ENCODE measurements at places on chromosomes 11 and 22. TPM values are rescaled to one million over a fixed set of nuclear protein-coding genes. Genes with fewer than 3 reads are reported as not detected.

DNA sequence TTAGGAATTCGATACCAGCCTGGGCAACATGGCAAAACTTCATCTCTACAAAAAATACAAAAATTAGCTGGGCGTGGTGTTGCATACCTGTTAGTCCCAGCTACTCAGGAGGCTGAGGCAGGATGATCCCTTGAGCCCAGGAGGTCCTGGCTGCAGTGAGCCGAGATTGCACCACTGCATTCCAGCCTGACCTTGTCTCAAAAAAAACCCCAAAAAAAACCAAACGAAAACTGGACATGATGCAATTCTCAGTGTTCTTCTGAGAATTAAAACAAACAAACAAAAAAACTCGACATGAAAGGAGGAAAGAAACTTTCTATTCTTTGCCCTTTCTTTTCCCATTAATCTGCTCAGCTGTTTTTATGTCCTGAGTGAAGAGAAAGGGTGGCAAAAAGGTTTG lies 7.4 kb downstream of the MED17 start:
- peaks cover 88% of the 10 kb centered on the region for H3K36me3 ChIP-seq
- H3K27ac ChIP-seq = no peak overlapping the region
- H3K4me1 ChIP-seq = no peaks in the 10 kb centered on the region
- no peak for DNase-seq
- H3K4me3 ChIP-seq = no peak overlapping the region
- H3K27me3 ChIP-seq = no peaks in the 10 kb centered on the region

DNA sequence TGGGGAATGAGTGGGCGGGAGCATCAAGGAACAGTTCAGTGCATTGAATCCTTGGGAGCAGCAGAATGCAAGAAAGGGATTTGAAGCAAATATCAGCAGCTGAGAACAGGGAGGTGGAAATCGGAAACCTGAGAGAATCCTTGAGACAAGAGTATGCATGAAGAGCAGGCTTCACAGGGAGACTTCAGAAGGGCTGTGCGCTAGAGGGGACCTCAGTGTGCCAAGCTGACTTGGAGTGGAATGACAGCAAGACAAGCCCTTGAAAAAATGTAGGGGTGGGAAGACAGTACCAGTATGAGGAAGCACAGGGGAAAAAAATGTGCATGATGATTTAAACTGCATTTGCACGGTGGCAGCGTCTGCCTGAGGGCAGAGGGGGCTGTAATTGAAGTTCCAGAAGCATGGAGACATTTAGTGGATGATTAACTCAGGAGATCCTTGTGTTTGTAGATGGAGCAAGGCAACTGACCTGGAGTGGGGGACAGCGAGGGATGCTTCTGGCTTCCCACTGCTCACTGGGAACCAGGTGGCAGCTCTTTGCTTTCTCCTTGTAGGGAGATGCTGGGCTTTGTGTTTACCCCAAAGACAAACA lies 204.9 kb upstream of the PLET1 start:
- no peaks in the 10 kb centered on the region for H3K27me3 ChIP-seq
- H3K27ac ChIP-seq = no peak overlapping the region
- H3K4me1 ChIP-seq = no peaks in the 10 kb centered on the region
- no peak for DNase-seq
- no peaks in the 10 kb centered on the region for H3K36me3 ChIP-seq

The IMMP1L gene
- 23.8 TPM for total RNA-seq

DNA sequence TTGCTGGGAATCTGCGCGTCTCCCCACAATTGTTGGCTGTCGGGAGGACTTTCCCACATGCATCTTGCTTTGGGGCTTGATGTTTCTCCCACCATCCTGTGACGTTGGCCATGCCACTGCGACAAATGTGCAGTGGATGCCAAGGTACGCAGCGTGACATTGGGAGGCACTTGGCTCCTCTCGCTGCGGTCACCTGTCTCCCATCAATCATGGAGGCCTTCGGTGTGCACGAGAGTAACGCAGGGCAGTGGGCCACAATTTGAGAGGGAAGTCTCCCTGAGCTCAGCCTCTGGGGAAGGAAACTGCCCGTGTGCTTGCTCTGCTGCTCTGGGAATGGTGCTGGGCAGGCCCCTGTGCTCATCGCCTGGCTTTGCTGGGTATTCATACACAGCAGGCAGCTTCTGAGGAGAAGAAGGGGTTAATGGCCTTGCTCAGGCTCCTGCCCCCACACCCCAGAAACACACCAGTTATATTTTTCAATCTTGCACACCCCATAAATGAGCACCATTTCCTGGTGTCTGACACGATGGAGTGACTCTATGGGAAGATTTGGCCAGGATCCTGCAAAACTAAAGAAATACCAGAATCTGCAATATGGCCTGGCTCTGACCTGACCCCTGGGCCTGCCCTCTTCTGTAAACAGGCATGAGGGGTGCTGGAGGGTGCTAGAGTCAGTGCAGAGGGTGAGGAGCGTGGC lies 153.5 kb downstream of the ADAMTS15 start:
- DNase-seq = peak; percentile 11
- no peaks in the 10 kb centered on the region for H3K36me3 ChIP-seq
- H3K4me3 ChIP-seq = no peak overlapping the region
- no peak overlapping the region for H3K27ac ChIP-seq

DNA sequence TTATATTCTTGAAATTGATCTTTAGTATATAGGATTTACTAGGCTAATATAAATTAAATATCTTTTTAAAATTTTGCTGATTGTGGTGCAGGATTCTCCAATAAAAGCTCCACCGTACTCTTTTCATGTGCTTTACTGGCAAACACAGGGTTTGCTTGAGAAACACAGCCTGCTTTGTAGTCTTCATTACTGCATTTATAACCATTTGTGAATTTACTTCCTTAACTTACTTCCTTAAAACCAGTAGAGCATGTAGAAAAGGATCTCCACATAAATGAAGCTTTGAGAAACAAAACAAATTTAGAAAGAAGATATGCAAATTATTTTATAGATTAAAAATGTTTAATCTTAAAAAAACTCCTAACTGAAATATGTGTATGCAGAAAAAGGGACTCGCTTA lies 28.8 kb downstream of the SWAP70 start:
- no peaks in the 10 kb centered on the region for H3K27me3 ChIP-seq
- H3K27ac ChIP-seq = no peak overlapping the region
- no peak overlapping the region for H3K4me3 ChIP-seq
- H3K36me3 ChIP-seq = peaks cover 30% of the 10 kb centered on the region
- H3K4me1 ChIP-seq = peaks cover 7% of the 10 kb centered on the region
- no peak for DNase-seq

GRCh38 chr22:39230261-39231196 lies 14.3 kb downstream of the PDGFB start:
- H3K27me3 ChIP-seq = no peaks in the 10 kb centered on the region
- peaks cover 8% of the 10 kb centered on the region for H3K4me1 ChIP-seq
- H3K4me3 ChIP-seq = peak overlapping the region; percentile 49
- no peak overlapping the region for H3K27ac ChIP-seq

The CLCF1 gene
- 2.1 TPM for total RNA-seq

DNA sequence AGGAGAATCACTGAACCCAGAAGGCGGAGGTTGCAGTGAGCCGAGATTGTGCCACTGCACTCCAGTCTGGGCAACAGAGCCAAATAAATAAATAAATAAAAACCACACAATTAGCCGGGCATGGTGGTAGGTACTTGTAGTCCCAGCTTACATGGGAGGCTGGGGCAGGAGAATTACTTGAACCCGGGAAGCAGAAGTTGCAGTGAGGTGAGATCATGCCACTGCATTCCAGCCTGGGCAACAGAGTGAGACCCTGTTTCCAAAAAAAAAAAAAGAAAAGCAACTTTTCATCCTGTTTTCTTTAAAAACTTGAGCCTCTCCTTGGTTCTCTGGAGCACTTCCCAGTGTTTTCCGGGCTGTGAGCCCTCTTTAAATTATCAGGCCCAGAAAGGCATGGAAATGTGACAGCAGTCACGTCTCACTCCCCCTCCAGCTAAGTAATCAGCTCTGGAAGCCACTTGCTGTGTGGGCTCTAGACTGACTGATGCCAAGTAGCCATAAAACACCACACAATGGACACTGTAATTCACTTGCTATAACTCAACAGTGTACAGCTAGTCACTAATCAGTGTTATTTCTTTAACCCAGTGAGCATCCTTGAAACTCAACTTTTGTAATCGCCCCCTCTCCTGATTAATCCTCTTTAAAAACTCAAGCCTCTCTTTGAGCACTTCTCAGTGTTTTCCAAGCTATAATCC lies 13.0 kb upstream of the MCHR1 start:
- no peak overlapping the region for H3K4me3 ChIP-seq
- H3K27me3 ChIP-seq = no peaks in the 10 kb centered on the region
- no peaks in the 10 kb centered on the region for H3K4me1 ChIP-seq
- H3K36me3 ChIP-seq = no peaks in the 10 kb centered on the region
- DNase-seq = no peak
- no peak overlapping the region for H3K27ac ChIP-seq

The UPK3A gene
- total RNA-seq = not detected

GRCh38 chr11:44507896-44508445 lies 57.5 kb upstream of the CD82 start:
- H3K27me3 ChIP-seq = no peaks in the 10 kb centered on the region
- H3K36me3 ChIP-seq = no peaks in the 10 kb centered on the region
- H3K27ac ChIP-seq = no peak overlapping the region
- no peak overlapping the region for H3K4me3 ChIP-seq

GRCh38 chr11:2766166-2766565 lies 66.4 kb upstream of the KCNQ1OT1 start:
- no peaks in the 10 kb centered on the region for H3K4me1 ChIP-seq
- H3K27ac ChIP-seq = no peak overlapping the region
- peaks cover 9% of the 10 kb centered on the region for H3K27me3 ChIP-seq

DNA sequence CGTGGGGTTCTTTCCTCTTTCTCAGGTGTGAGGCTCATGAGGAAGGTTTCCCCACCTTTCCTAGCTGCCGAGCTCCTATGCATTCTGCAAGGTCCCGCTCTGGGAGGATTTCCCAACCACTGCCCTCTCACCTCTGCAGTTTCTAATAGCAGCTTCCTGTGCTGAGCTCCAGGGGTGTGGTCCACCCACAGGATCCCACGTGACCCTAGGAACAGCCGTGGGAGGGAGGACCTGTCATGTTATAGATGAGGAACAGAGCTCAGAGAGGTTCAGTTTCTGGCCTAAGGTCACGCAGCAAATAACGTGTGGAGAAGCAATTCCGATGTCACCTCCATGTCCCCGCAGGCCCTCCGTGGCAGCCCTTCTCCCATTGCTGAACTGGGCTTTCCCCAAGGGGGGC lies 38.5 kb downstream of the FLRT1 start:
- H3K4me3 ChIP-seq = no peak overlapping the region
- H3K27ac ChIP-seq = no peak overlapping the region
- H3K36me3 ChIP-seq = no peaks in the 10 kb centered on the region
- H3K27me3 ChIP-seq = peaks cover 8% of the 10 kb centered on the region
- no peak for DNase-seq
- H3K4me1 ChIP-seq = no peaks in the 10 kb centered on the region

GRCh38 chr22:42069801-42070516 lies 653 bp downstream of the NAGA start:
- peak; percentile 45 for DNase-seq
- no peak overlapping the region for H3K27ac ChIP-seq
- H3K27me3 ChIP-seq = no peaks in the 10 kb centered on the region
- H3K4me3 ChIP-seq = peak overlapping the region; percentile 88
- H3K36me3 ChIP-seq = peaks cover 27% of the 10 kb centered on the region
- H3K4me1 ChIP-seq = peaks cover 6% of the 10 kb centered on the region

All from H9 (cell line).